Fibroblast of skin of abdomen (primary cell): ENCODE measurements at places on chromosomes 1 and 21.
A peak's percentile ranks its signal among the peaks of the same experiment; 100 is the strongest.

DNA sequence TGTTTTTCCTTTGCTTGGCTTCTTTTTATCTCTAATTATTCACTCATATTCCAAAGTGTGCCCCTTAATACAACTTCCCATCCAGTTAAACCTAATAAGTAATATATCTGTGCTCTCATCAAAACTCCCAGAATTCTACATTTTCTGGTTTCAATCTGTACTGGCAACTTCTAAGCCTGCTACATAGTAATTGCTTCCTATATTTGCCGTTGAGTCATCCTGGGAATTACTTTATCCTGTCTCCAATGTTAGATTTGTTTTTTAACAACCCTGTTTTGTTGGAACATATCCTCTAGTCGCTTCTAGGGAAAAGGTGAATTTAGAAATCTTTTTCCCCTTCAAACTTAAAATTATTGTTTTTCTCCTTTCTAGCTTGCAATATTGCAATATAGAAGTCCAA lies 620.5 kb upstream of the PKN2 start:
- peak; percentile 45 for DNase-seq

DNA sequence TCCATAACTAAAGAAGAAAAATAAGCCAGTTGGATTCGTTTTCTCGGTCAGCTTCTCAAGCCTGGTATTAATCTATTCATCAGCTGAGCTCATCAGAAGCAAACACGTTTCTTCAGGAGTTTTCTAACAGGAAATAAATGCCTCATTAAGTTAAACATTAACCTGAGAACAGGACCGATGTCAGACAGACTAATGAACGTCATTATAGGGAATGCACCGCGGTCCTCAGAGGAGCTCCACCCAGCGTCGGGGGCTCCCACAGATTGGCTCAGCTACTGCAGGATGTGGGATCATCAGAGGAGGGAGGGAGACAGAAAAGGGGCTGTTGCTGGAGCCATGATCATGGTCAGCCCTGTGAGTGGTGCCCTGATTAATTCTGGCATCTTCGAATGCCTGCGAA lies 615.4 kb downstream of the PTPRU start:
- DNase-seq = no peak

GRCh38 chr1:86990826-86991225 lies 76.4 kb downstream of the HS2ST1 start:
- no peak for DNase-seq

- peak; percentile 83 for DNase-seq
Observed at GRCh38 chr1:183932412-183932811, 105.1 kb downstream of the COLGALT2 start.

- DNase-seq = no peak
Observed at GRCh38 chr1:156448134-156448967, 52.2 kb downstream of the MEF2D start.

DNA sequence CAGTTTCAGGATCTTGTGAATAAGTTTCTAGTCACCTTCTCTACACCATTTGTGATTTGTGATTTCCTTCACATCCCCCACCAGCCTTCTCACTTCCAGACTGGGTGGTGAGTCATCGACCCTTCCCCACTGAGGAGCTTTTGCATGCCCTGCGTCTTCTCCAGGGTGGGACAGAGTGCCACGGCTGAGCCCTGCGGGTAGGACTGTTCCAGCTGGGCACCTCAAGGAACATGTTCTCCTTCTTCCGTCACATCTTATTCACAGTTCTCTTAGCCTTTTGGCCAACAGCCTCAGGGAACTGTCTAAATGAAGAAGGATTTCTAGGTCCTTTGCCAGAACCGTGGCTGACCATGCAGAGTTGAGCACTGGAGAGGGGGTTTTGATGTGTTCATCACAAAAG lies 116.5 kb downstream of the TMEM53 start:
- peak; percentile 28 for DNase-seq

- DNase-seq = peak; percentile 21
Observed at GRCh38 chr1:106266786-106267185, 789.7 kb upstream of the PRMT6 start.

GRCh38 chr1:246591047-246591446 lies 24.8 kb downstream of the CNST start:
- no peak for DNase-seq

- no peak for DNase-seq
Observed at GRCh38 chr1:207298186-207298585, 23.3 kb upstream of the CD55 start.

DNA sequence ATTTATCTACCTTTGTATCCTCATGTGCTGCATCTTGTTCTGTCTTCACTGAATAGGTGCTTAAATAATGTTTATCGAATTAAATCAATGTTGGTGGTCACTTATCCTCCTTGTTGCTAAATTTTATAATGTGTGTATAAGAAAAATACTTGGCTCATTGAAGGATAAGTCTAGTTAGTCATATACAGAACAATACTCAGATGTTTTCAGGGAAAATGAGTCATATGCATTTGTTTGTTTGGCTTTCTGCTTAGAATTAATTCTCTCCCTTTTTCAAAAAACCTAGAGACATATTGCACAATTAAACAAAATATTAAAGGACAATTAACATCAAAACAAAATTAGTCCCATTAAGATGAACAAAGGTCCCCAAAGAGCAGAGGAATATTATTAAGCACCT lies 89.0 kb downstream of the UBE2U start:
- DNase-seq = no peak

GRCh38 chr1:117673405-117673804 lies 67.6 kb downstream of the TENT5C start:
- peak; percentile 64 for DNase-seq

DNA sequence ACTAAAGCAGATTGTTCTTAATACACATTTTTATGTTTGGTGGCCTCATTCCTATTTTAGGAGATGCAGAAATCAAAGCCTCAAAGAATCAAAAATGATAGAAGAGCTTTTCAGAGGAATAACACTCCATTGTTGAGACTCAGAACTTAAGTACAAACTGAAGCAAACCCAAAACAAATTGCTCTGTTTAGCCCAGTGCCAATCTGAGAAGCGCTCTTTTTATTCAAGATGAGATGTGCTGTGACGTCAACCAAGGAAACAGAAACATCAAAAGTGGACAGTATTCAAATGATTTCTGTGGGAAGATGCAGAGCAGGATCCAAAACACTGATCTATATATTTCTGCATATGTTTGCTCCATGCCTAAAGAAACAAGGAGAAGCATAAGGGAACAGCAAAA lies 18.0 kb downstream of the COLGALT2 start:
- DNase-seq = no peak

- DNase-seq = no peak
Observed at GRCh38 chr1:72845981-72846380, 563.6 kb upstream of the NEGR1 start.

GRCh38 chr1:214520544-214521165 lies 30.7 kb downstream of the PTPN14 start:
- no peak for DNase-seq

- peak; percentile 10 for DNase-seq
Observed at GRCh38 chr1:20511518-20512428, 3.8 kb upstream of the MUL1 start.

DNA sequence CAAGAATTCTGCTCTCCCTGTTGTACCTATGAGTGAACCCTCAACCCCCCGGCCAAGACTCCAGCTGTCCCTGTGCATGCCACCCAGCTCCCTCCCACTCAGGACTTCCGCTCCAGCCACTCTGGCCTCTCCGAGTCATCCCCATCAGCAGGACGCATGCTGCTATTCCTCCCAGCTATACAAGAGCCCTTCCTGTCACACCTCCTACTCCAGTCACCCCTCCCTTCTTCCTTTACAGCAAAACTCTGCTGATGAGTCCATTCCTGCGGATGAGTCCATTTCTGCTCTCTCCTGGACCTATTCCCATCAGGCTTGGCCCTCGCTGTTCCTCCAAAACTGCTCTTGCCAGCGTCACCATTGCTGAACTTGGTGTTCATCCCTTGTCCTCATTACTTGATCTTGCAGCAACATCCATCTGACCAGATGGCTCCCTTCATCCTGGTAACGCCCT lies 42.2 kb downstream of the H3-3A start:
- DNase-seq = no peak

GRCh38 chr1:245605480-245606156 lies 450.8 kb downstream of the KIF26B start:
- peak; percentile 95 for DNase-seq

GRCh38 chr1:29227511-29227910 lies 3.2 kb downstream of the MECR start:
- DNase-seq = no peak

- no peak for DNase-seq
Observed at GRCh38 chr1:219062161-219062560, 111.5 kb upstream of the LYPLAL1 start.

- peak; percentile 72 for DNase-seq
Observed at GRCh38 chr1:112536561-112536960, 27.8 kb downstream of the WNT2B start.

GRCh38 chr1:195909061-195909460 lies 699.2 kb downstream of the KCNT2 start:
- DNase-seq = peak; percentile 2

DNA sequence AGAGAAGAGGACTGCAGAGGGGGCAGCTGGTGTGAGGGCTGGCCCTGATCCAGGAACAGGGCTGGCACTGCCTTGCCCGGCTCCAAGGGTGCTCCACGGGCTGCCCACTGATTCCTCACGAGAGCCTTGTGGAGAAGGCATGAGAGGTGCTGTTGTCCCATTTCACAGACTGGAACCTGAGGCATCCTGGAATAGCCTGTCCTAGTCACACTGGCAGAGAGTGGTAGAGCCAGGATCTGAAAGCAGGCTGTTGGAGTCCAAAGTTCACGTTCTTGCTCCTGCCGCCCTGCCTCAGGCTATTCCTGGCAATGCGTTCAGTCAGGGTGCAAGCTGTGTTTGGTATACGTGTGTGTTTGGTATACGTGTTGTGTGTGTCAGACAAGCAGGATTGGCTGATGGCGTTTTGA lies 1.8 kb downstream of the RER1 start:
- no peak for DNase-seq

GRCh38 chr1:117447661-117448060 lies 80.4 kb downstream of the MAN1A2 start:
- peak; percentile 17 for DNase-seq

DNA sequence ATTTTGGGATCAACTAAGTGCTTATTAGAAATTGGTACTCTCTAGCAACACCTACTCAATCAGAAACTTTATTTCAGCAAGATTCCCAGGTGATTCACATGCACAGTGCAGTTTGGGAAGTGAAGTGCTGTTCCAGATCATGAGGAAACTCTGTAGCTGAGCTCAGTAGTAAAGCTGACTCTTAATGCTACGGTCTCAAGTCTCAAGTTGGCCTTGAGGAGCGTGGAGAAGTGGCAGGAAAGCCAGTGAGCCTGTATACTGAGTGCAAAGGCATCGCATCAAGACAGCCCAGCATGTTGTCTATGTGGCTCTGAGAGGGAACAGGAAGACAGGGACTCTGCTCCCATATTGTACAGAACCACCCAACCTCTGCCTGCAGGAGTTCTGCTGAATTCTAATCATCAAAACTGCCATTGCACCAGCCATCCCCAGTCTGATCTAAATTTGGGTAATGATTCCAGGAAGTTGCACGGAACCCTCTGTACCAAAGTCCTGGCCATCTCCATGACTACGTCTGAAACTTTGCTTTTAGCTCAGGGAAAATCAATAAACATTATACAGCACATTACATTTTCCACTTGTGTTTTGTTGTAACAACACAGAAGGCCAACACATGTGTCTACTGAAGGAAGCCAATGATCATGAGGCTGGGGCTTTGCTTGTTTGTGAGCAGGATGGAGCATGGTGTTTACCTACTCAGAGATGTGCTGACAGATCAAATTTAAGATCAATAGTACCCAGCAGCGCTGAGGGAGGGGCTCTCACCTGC lies 105.1 kb upstream of the TLR5 start:
- DNase-seq = no peak

- peak; percentile 19 for DNase-seq
Observed at GRCh38 chr1:13699510-13699909, 478 bp upstream of the PRDM2 start.

DNA sequence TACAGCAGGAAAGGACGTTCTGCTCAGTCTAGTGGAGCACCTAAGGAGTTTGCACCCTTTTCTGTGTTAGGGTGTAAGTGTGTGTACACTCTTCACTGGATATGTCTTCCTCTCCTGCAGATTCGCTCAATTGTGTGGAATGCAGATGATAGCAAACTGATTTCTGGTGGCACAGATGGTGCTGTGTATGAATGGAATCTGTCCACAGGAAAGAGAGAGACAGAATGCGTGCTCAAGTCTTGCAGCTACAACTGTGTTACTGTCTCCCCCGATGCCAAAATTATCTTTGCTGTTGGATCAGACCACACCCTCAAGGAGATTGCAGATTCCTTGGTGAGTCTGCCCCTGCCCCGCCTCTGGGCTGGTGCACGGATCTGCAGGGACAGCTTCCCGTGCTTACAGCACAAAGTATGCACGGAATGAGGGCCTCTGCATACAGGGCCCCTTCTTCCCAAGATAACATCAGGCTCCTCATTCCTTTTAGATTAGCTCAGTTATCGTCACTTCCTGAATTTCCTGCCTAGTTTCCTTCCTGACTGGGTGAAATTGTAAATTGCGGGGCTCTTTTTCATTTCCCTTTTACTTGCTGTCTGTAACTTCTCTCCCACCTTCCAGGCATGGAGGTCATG lies 34.6 kb downstream of the CFAP57 start:
- peak; percentile 98 for DNase-seq

GRCh38 chr1:99017655-99018054 lies 13.0 kb upstream of the PLPPR5 start:
- peak; percentile 5 for DNase-seq

- DNase-seq = peak; percentile 27
Observed at GRCh38 chr1:71295350-71295749, 214.5 kb upstream of the ZRANB2 start.

- DNase-seq = peak; percentile 88
Observed at GRCh38 chr1:31798433-31799195, 17.2 kb downstream of the SPOCD1 start.

DNA sequence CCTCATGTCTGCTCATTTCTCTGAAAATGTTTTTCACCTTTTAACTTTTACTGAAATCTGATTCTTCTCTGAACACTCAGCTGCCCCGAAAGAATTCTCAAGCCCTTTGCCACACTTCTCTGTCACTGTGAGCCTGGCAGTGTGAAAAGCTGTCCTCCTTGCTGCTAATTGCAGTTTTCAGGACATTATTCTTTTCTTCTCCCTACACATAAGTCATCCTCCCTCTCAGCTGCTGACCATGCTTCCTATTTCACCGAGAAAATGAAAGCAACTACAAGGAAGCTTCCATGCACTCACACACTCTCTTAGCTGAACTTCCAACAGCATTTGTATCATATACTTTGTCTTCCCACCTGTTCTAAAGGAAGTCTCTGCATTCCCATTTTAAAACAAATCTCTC lies 15.8 kb downstream of the OLFM3 start:
- DNase-seq = no peak

DNA sequence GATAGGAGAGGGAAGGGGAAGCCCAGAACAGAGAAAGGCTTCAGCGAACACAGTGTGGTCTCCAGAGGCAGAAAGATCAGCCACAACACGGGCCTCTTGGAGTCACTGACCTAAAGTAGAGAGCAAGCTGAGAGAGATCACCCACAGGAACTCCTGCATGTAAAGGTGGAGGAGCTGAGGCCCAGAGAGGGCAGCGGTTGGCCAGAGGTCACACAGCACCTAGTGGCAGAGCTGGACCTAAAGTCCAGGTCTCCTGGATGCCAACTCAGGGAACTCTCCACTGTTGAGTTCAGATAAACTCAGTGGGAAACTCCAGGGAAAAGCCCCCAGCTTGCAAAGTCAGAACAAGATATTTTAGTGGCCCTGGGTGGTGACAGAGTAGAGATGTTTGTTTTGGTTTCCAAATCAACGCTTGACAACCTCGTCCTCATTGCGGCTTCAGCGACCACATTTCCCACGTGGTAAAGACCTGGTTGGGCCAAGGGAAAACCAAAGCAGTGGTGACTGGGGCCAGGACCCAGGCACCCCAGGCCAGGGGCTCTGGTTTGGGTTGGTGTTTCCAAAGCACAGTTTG lies 4.6 kb downstream of the IFFO2 start:
- no peak for DNase-seq
